Substantia nigra (tissue), 51 donors: ENCODE measurements at places on chromosomes 12 and 14.

DNA sequence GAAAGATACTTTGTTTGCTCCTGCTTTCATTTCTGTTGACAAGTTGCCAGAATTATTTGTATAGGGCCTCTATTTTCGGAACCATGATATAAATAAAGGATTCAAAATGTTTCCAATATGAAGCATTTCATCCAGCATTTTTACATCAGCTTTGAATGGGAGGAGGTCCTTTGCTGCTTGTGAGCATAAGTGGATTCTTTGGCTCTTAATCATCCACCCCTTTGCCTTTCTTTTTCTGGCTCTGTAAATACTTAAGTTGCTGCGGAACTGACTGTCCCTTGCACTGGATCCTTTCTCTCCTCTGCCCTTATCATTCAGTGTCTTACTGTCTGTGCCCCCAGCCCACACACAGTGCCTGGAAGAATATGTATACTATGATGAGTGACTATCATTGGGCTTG is 357.3 kb upstream of the RGS6 start:
- DNase-seq = no peak

DNA sequence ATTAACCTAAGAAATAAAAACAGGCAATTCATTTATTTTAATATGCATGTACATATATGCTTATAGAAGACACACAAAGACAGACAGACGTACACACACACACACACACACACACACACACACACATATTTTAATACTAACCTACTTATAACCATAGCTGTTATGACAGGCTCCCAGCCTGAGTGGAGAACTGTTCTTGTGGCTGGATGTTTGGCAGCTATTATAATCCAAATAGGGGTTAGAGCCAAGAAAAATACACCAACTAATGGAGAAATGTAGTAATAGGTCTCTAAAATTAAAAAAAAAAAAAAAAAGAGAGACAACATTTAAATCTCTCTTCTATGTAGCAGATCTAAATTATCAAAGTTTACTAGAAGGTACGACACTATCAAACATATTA is 91.8 kb downstream of the SLC41A2 start:
- DNase-seq = no peak

DNA sequence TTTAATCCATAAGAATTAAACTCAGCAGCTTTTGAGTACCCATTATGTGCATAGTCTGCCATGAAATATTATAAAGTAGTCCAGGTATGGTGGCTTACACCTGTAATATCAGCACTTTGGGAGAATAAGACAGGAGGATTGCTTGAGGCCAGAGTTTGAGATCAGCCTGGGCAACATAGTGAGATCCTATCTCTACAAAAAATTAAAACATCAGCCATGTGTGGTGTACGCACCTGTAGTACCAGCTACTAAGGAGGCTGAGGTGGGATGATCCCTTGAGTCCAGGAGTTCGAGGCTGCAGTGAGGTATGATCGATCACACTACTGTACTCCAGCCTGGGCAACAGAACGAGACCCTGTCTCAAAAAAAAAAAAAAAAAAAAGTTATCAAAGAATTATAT is 15.3 kb downstream of the MARK3 start:
- no peak for DNase-seq

- no peak for DNase-seq
Observed at GRCh38 chr14:65373671-65374039, 38.9 kb upstream of the FUT8 start.

GRCh38 chr12:118098911-118099671 is 4.7 kb downstream of the VSIG10 start:
- no peak for DNase-seq

DNA sequence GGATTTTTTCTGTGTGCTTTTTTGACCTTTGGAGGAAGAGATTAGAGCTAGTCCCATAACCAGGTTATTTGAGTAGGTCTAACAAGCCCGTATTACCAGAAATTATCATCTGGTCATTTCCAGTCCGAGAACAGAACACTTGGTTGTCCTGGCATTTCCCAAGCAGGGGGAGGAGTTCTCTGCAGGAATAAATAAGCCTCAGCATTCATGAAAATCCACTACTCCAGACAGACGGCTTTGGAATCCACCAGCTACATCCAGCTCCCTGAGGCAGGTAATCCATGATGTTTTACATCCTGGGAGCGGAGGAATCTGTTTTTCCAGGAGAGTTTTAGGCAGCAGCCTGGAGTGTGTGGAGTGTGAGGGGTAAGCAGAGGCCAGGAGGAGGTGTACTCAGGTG is at the start of gene SERPINA3:
TSS of gene SERPINA3 (plus strand) at position 218 of the 400 bp plus-strand sequence. CDS start 2,051 bp downstream, outside the sequence.
- no peak for DNase-seq
